ENCODE measurements at places on chromosomes 13 and 19. TPM values are rescaled to one million over a fixed set of nuclear protein-coding genes. Genes with fewer than 3 reads are reported as not detected.

KIR2DL4 gene
- not detected for polyA plus RNA-seq

ZNF835 gene
- polyA plus RNA-seq = 13.0 TPM

GRCh38 chr13:88248393-88248792, 577.2 kb downstream of the SLITRK5 start:
- no peak for DNase-seq

DNA sequence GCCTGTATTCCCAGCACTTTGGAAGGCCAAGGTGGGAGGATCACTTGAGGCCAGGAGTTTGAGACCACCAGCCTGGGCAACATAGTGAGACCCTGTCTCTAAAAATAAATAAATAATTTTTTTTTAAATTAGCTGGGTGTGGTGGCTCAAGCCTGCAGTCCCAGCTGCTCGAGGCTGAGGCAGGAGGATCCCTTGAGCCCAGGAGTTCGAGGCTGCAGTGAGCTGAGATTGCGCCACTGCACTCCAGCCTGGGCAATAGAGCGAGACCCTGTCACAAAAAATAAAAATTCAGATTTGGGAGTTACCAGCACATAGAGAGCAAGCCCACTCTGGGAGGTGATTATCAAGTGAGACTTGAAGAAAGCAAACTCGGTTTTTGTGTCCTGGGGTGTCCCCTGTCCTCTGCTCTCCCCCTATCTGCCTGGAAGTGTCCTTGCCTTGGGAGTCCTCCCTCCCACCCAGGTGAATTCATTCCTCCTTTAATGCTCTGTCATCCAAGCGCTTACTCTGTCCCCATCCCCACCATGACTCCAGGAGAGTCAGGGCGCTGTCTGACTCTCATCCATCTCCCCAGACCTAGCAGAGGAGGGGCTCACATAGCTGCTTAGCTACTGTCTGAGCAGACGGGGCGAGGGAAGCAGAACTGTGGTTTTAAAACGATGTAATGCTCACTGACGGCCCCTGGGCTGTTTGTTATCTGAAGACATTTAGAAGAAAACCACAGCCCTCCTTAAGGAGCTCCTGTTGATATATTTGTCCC, 146.8 kb downstream of the STK24 start:
- DNase-seq = no peak

DNA sequence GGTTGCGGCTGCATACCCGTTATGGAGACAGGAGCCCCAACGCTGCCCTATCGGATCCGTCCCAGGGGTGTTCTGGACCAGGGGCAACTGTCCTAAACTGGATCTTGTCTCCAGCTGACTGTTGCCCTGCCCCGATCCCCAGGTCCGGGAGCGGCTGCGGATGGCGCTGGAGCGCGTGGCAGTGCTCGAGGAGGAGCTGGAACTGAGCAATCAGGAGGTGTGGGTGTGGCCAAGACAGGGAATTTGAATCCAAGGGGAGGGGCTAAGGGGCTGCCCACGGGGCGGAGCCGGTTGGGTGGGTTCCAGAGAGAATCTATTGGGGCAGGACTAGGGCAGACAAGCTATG, 9.9 kb downstream of the PPFIA3 start:
- no peak for DNase-seq

DNA sequence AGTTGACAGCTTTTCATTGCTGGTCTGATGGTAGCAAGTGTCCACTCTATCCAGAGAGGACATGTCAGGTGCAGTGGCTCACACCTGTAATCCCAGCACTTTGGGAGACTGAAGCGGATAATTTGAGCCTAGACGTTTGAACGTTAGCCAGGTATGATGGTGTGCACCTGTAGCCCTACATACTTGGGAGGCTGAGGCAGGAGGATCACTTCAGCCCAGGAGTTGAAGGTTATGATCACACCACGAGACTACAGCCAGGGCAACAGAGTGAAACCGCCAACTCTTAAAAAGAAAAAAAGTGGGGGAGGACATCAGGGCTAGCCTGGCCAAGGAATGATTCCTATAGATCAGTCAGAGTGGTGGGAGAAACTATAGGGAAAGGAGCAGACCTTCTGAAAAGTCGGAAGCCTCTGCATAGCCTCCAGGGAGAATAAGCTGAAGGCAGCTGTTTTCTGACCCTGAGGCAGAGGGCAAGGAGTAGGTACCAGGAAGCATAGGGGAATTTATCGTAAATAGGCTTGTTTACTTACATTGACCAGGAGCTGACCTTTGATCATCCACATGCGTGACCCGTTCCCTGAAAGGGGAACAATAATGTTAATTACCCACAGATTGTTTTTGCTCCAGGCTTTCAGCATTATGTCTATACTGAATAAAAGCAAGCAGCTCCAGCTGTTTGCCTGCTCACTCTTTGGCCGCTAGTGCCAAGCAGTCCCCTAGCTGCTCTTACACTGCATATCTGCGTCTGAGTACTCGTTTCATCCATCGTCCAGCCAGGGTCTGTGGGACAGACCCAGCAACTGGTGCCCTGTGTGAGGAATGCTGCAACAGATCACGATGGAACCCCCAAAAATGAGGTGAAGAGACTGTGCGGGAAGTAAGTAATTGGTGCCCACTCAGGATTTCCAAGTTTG, 161.6 kb downstream of the RNF17 start:
- DNase-seq = no peak

GRCh38 chr19:33740811-33741396, 55.8 kb upstream of the KCTD15 start:
- DNase-seq = no peak

DNA sequence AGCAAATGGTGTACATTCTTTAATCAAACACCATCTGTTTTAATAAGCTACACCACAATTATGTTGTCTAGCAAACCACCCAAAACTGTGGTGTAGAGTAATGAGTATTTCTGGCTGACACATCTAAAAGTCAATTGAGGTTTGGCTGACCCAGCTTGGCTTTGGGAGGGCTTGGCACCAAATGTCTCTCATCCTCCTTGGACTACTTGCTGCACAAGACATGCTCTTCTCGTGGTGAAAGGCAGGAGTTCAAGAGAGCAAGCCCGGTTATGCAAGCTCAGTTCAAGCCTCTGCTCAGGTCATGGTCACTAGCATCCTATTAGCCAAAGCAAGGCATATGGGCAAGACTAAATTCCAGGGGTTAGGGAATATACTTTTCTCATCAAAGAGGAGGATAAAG, 37.1 kb downstream of the LACC1 start:
- no peak for DNase-seq

GRCh38 chr19:27975419-27976005, 1237.4 kb downstream of the UQCRFS1 start:
- no peak for DNase-seq

Measured in naive B cell (primary cell).